Dermis microvascular lymphatic vessel endothelial cell (primary cell): ENCODE measurements at places on chromosomes 2 and 18. TPM values are rescaled to one million over a fixed set of nuclear protein-coding genes. Genes with fewer than 3 reads are reported as not detected.

The LIMS3 gene
- total RNA-seq, result 7.8 and 17.2 TPM in 2 replicates

The AGFG1 gene
- 32.5 and 56.6 TPM in 2 replicates for total RNA-seq

The DNAJC5G gene
- 0.39 and 1.0 TPM in 2 replicates for total RNA-seq

The BOK gene
- 32.0 and 71.7 TPM in 2 replicates for total RNA-seq

The PID1 gene
- total RNA-seq, result 0.25 and 0.26 TPM in 2 replicates

The LDLRAD4 gene
- 6.7 and 20.9 TPM in 2 replicates for total RNA-seq

The LRRC30 gene
- total RNA-seq, result not detected in 2 replicates
